Caki2 (cell line): ENCODE measurements at places on chromosomes 2 and 18. TPM values are rescaled to one million over a fixed set of nuclear protein-coding genes. Genes with fewer than 3 reads are reported as not detected.

The CDCA7 gene
- total RNA-seq: 14.8 and 15.0 TPM in 2 replicates

The GTF2A1L gene
- total RNA-seq: not detected in 2 replicates

The GCG gene
- total RNA-seq: not detected in 2 replicates

The SERPINB3 gene
- total RNA-seq: not detected in 2 replicates

The CTAGE1 gene
- total RNA-seq: not detected in 2 replicates

The GIGYF2 gene
- total RNA-seq: 14.4 and 29.6 TPM in 2 replicates

The APOB gene
- not detected in 2 replicates for total RNA-seq

The ADAM23 gene
- total RNA-seq: 4.4 and 7.0 TPM in 2 replicates

The CCDC150 gene
- total RNA-seq: 4.9 and 23.5 TPM in 2 replicates

DNA sequence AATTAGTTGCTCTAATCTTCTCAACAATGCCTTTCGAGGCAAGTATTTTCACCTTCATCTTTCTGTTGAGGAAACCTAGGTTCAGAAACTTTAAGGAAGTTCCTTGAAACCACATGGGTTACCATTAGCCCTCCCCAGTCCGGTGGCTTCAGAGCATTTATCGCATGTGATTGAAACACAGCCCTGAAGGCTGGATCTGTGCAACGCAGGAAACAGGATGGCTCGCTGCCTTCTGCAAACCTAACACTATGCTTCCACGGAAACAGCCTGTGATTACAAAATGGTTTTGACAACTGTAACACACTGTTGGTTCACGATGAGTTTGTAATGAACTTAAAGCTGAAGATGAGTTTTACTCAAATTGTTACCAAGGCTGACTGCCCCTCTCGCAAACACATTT lies 68.5 kb downstream of the EPB41L3 start:
- no peak for DNase-seq

DNA sequence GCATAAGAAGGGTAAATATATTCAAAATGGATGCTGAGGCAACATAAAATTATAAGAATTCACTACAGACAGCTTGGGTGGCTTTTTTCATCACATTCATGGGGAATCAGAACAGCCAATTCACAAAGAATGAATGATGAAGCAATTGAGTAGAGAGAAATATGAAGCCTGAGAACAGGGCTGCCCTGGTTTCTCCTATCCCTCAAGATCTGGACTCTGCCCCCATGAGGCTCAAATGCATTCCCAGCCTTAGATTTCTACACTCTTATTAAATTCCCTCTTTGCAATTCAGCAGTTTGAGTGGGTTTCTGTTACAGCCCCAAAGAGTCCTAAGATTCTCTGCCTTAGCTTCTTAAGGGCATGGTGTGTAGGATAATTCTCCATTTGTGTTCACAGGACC lies 172.5 kb downstream of the MAIP1 start:
- DNase-seq: no peak

DNA sequence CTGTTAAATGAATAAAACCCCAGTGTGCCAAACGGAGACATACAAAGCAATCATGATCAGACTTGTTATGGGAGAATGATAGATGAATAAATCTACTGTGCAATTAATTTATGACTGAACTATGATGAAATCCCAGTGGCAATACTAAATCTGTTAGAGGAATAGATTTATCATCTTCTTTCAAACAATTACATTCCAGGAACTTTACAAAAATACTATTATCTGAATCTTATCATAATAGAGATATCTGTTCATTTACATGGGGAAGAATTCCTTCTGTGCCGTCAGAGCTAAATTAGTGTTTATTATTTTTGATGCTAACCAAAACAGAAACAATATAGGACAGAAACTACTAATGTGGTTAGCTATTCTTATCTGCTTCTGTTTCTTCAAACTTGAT lies 208.5 kb downstream of the CAMKMT start:
- no peak for DNase-seq

GRCh38 chr2:211203986-211204385 lies 647.6 kb downstream of the CPS1 start:
- no peak for DNase-seq

DNA sequence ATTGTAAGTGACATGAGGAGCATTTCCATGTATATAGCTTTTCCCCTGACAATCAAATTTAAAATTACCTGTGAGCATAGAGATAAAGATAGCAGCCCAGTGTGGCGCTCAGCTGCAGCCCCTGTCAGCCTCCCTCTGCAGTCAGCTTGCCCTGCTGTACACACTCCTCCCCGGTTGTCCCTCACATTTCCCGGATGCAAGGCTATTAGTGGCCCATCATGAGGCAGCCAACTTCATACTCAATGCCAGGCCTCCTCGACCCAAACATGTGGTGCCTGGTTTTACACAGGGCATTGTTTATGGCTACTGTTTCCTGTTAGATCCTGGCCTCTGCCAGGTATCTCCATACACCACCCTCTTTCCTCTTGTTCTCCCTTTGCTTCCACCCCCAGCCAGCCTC lies 116.1 kb upstream of the SH3BP4 start:
- no peak for DNase-seq

DNA sequence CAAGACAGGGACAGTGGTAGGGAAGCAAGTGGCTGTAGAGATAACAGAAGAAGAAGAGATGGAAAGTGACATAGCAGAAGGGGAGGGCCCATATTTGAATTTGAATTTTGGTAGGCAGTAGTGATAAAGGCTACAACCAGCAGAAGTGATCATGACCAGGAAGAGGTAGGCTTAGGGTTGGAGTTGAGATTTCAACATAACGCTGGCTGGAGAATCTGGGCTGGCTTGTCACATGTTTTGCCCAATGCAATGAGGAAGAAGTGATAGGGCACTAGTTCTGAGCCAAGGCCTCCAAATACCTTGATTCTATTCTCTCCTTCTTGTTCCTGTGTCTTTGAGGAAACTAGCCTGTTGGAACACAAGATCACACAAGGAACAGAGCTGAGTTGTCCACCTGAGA lies 69.4 kb downstream of the SCG2 start:
- no peak for DNase-seq

GRCh38 chr2:85706599-85707296 lies 12.6 kb downstream of the GNLY start:
- DNase-seq: no peak

- DNase-seq: no peak
These were observed 29.1 kb upstream of the ZC3H15 start for GRCh38 chr2:186456941-186457340.

GRCh38 chr18:41613003-41613609 lies 341.9 kb upstream of the PIK3C3 start:
- DNase-seq: no peak

DNA sequence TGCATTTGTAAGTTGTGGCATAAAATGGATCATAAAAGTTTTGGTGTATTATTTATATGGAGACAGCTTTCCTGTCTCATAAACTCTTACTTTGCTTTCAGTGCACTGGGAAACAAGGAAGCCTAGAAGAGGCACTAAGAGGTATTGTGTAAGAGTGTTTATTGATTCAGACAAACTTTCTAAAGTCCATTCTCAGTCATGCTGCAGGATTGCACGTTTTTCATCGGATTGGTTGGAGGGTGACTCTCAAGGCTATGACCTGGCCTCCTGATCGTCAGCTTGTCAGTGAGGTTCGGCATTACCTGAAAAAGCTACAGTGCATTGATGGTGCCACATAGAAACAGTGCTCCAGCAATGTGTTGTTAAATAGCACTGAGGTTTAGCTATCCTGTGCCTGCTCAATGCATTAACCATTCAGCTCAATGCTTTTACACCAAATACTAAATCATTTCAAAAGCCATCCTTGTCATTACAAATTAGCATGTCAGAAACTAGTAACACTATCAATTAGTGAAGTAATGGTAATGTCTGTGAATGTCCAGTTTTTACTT lies 545.5 kb downstream of the CBLN2 start:
- no peak for DNase-seq
